AG04449 (cell line): ENCODE measurements at places on chromosomes 4 and X.

DNA sequence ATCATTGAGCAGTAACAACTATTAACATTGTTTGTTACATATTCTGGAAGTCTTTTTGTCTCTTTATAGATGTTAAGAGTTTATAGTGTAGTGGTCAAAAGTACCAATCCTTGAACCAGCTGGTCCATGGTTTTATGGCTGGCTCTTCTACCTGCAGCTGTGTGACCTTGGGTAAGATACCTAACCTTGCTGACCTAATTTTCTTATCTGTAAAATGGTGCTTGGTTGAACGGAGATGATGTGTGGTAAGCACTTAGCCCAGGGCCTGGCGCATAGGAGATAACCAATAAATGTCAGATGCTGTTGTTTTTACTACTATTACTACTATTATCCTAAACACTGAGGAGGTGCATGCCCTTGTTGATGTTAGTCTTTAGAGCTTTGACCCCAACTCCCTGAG lies 116.6 kb downstream of the TMEM164 start:
- no peak for DNase-seq

GRCh38 chrX:114252186-114252585 lies 331.7 kb upstream of the HTR2C start:
- no peak for DNase-seq

- DNase-seq, result no peak
These were observed 10.9 kb upstream of the UBE2K start for GRCh38 chr4:39687014-39687413.

GRCh38 chr4:14650127-14650526 lies 352.2 kb upstream of the CPEB2 start:
- DNase-seq, result no peak

- DNase-seq, result no peak
These were observed 30.7 kb upstream of the PROM1 start for GRCh38 chr4:16114546-16114945.

DNA sequence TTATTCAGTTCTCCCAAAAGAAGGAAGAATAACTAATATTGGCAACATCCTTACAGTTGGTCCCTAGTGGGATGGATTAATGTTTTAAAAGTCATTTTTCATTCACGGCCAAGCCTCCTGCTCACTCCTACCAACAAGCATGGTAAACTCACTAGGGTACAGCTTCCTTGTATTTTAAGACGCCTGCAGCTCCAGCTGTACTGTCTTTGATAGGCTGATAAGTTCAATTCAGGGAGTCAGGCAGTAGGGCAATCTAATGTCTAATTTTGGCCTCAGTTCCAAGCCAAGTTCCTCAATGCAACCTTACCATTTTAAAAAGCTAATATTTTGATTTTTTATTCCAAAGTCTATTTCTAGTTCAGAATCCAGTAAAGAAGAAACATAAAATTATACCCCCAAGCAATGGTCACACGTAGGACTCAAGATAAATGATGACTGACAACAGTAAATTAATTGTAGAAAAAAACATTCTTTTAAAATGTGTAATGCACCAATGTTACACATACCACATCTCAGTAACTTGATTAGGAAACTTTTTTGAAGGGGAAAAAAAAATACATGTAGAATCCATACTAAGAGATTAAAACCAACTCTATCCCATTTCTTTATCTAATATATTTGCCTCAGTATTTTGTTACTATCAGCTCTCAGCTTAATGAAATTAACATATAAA lies 9.3 kb downstream of the LCORL start:
- no peak for DNase-seq

GRCh38 chrX:49177338-49177833 lies 5.7 kb downstream of the PLP2 start:
- DNase-seq, result no peak

- DNase-seq, result no peak
These were observed 37.4 kb downstream of the LHFPL1 start for GRCh38 chrX:112642349-112642748.

- no peak for DNase-seq
These were observed 108.2 kb downstream of the EGF start for GRCh38 chr4:110020646-110021443.

- no peak for DNase-seq
These were observed 25.5 kb downstream of the FAM120C start for GRCh38 chrX:54157561-54157960.

- DNase-seq, result no peak
These were observed 52.4 kb upstream of the TMEM33 start for GRCh38 chr4:41882625-41883347.

- DNase-seq, result no peak
These were observed 12.7 kb upstream of the PAQR3 start for GRCh38 chr4:78951862-78952472.

DNA sequence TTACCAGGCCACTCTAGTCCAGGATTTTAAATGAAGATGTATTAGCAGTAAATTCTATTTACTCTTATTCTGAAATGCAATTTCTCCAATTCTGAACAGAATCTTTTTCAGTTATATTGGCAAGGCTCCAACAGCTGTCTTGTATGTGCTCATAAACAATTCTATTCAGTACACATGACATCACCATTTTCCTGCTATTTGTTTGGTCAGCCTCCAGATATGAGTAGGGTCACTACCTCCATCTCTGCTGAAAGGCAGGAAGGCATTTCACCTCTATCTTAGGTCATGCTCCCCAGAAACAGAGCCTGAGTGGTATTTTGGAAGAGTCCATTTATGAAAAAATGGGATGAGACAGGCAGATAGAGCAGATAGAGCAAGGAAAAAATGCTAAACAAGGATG lies 151.1 kb upstream of the ADGRL3 start:
- no peak for DNase-seq
